ENCODE measurements at places on chromosomes 3 and 15.

DNA sequence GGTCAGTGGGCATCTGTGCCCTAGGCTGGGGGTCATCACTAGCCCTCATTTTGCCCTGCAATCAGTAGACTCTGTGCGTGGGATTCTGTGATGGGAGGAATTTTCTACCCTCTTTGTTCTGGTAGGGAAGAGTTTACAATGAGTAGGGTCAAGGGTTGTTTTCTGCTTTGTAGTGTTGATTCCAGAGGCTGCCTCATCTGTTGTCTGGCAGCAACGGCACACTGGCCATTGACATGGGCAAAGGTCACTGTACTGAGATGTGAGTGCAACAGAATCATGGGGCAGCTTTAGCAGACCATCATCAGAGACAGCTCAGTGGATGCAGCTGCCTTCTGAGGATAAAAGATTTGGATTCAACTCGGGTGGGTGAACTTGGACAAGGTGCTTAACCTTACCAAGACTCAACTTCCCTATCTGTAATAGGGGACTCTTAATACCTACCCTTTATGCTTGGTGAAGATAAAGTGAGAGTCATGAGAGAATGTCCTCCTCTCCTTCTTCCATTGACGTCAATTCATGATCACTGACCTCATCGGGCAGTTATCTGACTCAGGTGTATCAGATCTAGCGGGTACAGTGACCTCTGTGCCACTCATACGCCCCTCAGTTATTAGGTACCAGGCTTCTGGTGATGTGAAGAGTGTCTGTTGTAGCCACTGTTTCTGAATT, 127.5 kb downstream of the RPLP1 start:
- DNase-seq = no peak

- peak; percentile 43 for DNase-seq
Measured at GRCh38 chr3:135125171-135125801, 330.2 kb downstream of the EPHB1 start.

DNA sequence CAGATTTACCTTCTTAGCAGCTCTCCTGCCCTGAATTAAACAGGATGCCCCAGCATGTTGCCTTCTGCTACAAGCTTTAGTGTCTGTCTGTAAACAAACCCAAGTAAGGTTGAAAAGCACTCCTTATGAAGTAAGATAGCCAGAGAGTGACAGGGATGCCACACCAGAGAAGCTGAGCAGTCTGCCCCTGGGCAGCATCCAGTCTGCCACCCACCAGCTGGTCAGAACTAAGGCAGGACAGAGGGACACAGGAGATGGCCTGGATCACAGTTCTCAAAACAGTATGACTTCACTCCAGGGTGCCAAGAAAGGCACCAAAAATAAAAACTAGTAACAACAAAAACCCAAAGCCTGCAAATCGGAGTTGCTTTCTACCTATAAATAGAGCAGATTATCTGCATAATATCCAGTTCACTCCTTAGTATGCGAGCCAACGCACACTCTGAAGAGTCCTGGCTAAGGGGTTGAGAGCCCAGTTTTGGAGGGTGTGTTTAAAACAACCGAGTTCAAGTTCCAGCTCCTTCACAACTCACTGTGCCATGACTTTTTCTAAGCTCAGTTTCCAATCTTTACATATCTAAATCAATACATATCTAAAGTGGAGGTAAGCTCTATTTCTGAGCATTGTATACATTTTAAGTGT, 198.9 kb downstream of the KCNMB2 start:
- DNase-seq = no peak

DNA sequence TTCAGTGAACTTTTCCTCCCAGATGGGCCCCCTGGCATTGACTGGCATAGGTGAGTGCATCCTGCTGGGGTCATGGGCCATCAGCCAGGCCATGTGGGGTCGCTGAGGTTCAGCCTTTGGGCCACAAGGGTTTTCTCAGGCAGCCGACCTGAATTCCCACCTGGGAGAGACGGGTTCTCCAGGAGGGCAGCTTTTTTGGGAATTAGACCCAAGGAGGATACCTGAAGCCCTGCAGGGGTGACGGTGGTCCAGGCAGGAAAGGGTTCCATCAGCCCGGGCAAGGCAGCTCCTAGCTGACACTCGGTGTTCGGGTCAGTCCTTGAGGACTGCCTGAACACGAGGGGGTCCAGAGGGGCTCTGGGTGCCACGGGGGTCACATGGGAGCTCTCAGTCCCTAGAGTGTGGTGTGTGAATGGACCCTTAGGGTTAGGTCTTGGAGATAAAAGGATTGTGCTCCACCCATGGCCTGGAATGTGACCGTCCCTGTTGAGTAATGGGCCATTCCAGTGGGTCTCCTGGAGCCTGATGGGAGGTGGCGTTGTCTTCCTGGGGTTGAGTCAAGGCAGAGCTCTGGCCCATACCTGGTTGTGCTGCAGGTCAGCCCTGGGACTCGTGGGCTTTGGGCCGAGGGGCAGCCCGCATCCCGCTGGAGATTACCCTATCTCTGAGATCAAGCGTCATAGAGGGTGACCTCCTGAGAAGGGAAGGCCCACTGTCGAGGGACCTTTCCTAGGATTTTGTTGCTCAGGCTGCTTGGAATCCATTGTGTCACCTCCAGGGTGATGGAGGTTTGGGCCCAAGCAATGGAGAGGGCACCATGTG, 192.8 kb downstream of the UBE3A start:
- no peak for DNase-seq

DNA sequence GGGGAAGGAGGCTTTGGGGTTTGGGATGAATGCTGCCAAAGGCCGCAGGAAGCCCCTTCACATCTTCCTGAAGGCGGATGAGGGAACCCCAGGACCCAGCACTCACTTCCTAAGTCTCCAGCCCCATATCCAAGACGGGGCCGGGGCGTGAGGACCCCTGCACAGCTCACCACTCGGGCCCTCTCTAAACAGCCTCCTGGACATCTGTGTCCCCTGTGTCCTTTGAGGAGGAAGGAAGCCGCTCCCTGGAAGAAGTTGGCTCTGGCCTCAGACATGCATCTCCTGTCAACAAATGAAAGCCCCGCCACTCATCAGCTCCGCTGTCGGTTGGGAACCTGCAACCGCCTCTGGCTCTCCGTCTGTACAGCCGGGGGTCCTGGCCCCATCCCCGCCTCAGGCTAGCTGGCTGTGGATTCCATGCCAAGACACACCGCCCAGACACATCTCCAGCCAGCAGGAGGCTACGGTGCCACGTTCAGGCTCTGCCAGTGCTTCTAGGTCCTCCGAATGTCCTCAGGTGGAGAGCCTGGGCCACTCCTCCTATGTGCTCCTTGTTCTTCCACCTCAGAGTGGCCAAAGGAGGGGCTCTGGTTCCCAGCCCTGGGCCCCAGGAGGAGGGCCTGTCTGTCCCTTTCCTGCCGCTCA, 140.0 kb upstream of the MEF2A start:
- no peak for DNase-seq
